ENCODE measurements at places on chromosomes 7 and 10. TPM values are rescaled to one million over a fixed set of nuclear protein-coding genes. Genes with fewer than 3 reads are reported as not detected.

- no peak for DNase-seq
Measured at GRCh38 chr7:155533120-155533826, 13.1 kb downstream of the CNPY1 start.

The ABCB4 gene
- polyA plus RNA-seq, result 0.40 TPM

The ZNF92 gene
- 8.6 TPM for polyA plus RNA-seq

The CTAGE15 gene
- polyA plus RNA-seq, result not detected

Data from forelimb muscle (tissue), 1 donor.